ENCODE measurements at places on chromosomes 2 and 18. TPM values are rescaled to one million over a fixed set of nuclear protein-coding genes. Genes with fewer than 3 reads are reported as not detected.

- DNase-seq, result no peak
These were observed 93.5 kb downstream of the TNS1 start for GRCh38 chr2:217909156-217909820.

- no peak for DNase-seq
These were observed 93.6 kb upstream of the CBLN2 start for GRCh38 chr18:72637721-72638120.

DNA sequence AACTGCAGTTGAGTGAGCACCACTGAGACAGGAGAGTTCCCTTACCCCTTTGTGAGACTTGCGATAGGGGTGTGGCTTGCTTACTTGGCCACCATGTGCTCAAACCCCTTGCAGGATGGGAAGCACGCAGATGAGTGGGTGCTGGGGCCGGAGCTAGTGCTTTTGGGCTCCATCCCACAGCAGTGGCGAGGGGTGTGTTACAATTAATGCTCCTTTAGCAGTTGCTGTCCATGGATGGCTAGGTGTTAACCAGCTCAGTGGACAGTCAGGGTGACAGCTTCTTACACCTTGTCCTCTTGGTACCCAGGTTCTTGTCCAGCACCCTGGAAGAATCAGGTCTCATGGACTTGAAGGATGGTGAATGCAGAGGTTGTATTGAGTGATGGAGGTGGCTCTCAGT is 103.9 kb downstream of the SH3RF3 start:
- no peak for DNase-seq

DNA sequence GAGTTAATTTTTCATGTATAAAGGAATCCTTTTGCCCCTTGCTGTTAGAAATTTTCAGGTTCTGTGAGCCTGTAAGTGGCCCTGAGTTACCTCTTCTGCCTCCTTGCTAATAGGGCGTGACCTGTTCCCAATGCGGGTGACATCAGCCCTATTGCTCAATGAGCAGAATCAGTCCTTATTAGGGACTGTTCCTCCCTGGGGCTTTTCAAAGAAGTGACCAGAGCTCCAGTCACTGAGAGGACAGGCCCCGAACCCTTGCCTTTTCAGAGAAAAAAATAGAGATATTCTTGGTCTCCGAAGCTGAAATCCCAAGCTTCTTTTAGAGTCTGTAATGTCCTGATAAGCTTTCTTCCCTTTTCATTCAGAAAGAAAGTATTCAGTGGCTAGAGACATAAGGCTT is 8.2 kb upstream of the APOB start:
- DNase-seq, result no peak

The SP140 gene
- polyA plus RNA-seq, result 1.1 TPM

All from left renal cortex interstitium (tissue), 4 donors.